ENCODE measurements at places on chromosomes 4 and X. TPM values are rescaled to one million over a fixed set of nuclear protein-coding genes. Genes with fewer than 3 reads are reported as not detected.

GRCh38 chr4:101141230-101141629 is 206.1 kb downstream of the PPP3CA start:
- DNase-seq = no peak

DNA sequence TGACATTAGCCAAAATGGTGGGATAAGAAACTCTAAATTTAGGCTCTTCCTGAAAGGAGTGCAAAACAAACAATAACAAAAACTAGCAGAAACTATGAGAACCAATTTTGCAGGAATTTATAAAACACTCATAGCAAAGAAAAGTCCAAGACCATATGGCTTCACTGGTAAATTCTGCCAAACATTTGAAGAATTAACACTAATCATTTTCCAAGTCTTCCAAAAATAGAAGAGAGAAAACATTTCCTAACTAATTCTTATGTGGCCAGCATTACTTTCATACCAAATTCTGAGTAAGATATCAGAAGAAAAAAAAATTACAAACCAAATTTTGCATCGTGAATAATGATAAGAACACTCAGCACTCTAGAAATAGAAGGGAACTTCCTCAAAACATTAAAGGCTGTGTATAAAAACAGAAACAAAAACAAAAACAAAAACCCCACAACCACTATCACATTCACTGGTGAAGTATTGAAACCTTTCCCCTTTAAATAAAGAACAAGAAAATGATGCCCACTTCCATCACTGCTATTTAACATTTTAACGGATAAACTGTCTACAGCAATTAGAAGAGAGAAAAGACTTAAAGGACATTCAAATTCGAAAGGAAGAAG is 524.3 kb upstream of the GALNTL6 start:
- DNase-seq = no peak

DNA sequence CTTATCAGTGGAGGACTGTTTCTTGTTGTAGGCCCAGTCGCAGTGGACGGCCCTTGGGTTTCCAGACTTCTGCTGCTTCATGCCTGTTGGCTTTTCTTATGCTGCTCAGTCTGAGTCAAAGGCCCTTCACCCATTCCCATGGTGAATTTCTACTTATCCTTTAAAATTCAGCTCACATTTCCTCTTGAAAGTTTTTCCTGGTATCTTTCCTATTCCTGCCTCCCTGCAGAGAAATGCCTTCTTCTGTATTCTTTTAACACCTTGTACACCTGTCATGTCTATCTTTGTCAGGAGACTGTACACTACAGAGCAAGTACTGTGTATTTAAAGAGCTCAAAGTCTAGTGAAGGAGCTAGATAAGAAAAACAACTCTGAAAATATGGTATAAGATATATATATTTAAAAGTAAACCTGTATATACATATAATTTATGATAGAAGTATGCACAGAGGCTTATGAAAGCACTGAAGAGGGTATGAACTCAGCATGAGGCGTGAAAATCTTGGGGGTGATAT is 22.0 kb downstream of the NPNT start:
- DNase-seq = no peak

GRCh38 chrX:46757052-46757451 is 1.9 kb downstream of the SLC9A7 start:
- no peak for DNase-seq

GRIA2 gene
- 0.05 TPM for total RNA-seq

Measured in cardiac septum (tissue), 1 donor.